CD4-positive, alpha-beta T cell treated with Interleukin-6 at 100 ng/mL for 8 hours (primary cell): ENCODE measurements at places on chromosomes 11 and 22.
A peak's percentile ranks its signal among the peaks of the same experiment; 100 is the strongest.

- DNase-seq = no peak
Observed at GRCh38 chr11:27933992-27934829, 173.7 kb downstream of the KIF18A start.

GRCh38 chr11:69799582-69799981 lies 19.6 kb downstream of the FGF3 start:
- no peak for DNase-seq

GRCh38 chr11:57834852-57835251 lies 73.2 kb downstream of the CTNND1 start:
- DNase-seq = no peak

- DNase-seq = no peak
Observed at GRCh38 chr11:68373815-68374501, 61.6 kb downstream of the LRP5 start.

GRCh38 chr11:60221692-60222091 lies 21.2 kb downstream of the MS4A4E start:
- no peak for DNase-seq

GRCh38 chr11:99020352-99021225 lies at the start of gene CNTN5:
TSS of gene CNTN5 (plus strand) at chr11:99020949.
- no peak for DNase-seq

DNA sequence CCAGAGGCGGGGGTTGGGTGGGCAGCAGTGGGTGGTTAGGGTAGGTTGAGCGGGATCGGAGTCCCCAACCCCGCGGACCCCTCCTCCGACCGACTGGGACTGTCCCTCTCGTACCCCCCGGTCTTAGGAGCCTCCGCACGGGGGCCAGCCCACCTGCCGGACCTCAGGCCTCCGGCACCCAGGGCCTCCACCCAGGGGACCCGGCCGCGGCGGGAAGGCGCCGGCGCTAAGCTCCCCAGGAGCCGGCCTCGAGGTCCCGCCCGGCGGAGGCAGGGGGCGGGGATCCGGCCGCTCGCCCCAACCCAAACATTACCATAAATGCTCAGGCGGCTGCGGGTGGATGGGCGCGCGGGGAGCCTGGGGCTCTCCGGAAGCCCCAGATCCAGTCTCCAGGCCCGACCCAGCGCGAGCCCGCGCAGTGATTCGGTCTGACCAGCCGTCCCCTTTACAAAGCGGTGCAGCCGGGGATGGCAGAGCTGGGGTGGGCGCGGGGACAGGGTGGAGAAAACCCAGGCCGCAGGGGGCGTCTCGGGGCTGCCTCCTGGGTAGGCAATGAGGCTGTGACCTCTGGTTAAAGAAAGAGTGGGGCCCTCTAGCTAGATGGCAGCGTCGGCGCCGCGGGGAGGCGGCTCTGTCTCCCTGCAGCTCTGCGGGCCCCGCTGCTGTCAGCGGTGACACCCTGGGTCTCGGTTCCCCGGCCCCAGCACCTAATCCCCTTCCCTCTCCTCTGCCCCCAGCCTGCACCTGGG lies 4.0 kb upstream of the MCAM start:
- DNase-seq = peak; percentile 40

- no peak for DNase-seq
Observed at GRCh38 chr11:119207415-119207960, 1.3 kb downstream of the CBL start.

DNA sequence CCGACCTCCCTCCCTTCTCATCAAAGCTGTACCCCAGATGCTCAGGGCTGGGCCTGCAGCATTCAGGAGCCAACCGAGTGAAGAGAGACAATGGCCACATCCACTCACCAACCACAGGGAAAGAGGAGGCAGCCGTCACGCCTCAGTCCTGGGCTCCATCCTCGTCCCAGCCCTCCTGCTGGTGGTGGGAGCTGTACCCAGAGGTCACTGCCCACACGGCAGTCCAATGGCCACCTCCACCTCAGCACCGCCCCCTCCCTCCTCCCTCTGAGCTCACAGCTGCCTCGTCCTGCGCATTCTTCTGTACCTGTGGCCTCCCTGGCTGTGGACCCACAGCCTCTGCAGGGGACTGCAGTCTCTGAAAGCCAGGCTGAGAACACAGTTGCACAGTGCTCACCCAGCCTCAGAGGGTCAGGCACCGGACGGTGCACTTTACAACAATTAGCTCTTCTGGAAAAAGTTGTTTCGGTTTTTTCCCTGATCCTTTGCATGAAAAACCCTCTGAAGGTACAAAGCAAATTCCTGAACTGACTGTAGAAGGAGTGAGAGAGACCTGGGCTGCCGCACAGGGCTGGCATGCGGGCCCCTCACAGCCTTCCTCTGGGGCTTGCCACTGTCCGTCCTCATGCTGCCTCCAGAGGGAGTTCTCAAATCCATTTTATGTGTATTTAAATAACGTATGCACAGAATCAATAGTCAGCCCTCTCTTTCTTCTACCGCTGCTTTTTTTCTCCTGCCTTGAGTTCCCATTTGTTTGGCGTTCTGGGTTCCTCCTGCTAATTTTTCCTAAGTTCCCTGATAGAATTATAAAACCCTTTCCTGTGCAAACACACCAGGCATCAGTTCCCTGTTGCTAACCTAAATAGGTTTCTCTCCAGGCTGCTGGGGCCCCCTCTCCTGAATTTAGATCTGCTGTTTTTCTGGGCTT lies 52.7 kb downstream of the PHF21B start:
- DNase-seq = no peak

GRCh38 chr22:49227670-49228069 lies 600.0 kb downstream of the BRD1 start:
- no peak for DNase-seq

DNA sequence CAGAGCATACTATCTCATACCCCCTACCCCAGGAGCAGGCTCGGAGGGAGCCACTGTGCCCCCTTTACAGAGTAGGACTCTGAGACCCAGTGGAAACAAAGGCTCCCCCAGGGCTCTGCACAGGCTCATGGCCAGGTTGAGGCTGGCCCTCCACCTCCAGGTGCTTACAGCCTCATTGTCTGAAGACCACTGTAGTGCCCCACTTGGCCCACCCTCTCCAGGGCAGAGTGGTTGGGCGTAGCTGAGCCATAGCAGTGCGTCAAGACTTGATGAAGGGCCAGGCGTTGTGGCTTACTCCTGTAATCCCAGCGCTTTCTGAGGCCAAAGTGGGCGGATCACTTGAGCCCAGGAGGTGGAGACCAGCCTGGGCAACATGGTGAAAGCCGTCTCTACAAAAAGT lies 1.7 kb downstream of the ANKRD13D start:
- DNase-seq = no peak

- DNase-seq = peak; percentile 83
Observed at GRCh38 chr11:119196833-119197483, 9.2 kb upstream of the CBL start.

- DNase-seq = no peak
Observed at GRCh38 chr11:118998822-118999221, 884 bp downstream of the CENATAC start.

DNA sequence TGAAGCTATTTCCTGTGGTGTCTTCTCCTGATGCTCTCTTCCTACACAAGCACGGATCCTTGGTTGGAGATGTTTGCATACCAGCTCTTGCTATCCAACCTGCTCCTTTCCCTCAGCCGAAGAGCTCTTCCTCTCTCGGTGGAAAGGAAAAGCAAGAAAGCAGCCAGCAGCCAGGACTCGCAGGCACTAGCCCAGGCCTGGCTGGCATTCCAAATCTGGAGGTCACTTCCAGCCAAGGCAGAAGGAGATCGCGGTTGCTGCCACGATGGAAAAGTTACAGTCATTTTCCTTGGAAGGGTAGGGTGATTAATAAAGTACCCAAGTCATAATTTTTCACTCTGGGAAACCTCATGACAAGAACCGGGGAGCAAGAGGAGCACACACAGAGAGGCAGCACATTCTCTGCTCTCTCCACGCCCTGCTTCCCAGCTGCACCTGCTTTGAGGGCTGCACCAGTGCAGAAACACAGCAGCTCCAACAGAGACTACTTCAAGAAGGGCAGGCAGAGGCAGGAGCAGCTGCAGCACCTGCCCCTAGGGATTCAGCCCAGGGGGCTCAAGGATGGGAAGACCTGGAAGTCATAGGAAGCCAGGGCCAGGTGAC lies 399.3 kb downstream of the CADM1 start:
- no peak for DNase-seq

GRCh38 chr11:128036556-128037093 lies 550.7 kb downstream of the ETS1 start:
- DNase-seq = no peak

DNA sequence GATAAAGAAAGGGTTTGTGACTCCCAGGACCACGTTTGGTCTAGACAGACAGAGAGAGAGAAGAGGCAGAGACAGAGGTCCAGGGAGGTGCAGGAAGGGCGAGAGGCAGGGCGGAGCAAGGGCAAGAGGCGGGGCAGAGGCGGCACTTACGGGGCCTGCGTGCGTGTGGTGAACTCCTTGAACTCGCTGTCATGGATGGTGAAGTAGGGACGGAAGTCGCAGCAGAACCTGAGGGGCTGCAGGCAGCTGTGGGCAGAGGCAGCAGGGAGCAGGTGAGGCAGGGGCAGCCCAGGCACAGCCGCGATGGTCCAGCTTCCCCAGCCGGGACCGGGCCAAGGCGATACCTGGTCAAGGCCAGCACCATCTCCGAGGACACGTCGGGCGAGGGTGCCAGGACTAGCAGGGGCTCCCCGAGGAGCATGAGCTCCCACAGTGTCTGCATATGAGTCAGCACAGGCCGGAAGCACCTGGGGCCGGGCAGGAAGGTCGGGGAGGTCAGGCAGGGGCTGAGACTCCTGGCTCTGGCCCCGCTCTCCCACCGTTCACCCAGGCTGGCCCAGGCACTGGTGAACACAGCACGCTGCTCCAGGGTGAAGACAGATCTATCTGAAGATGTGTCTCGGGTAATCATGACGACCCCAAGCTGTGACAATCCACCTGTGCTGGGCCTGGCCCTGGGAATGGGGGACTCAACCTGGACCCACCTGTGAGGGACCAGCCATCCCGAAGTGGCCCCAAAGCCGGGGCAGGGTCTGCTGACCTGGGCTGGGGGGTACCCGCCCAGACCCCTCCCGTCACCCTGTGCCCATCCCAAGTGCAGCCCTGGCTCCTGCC lies 7.2 kb upstream of the PLXNB2 start:
- peak; percentile 71 for DNase-seq

GRCh38 chr11:134468796-134469195 lies 56.8 kb upstream of the B3GAT1 start:
- no peak for DNase-seq

DNA sequence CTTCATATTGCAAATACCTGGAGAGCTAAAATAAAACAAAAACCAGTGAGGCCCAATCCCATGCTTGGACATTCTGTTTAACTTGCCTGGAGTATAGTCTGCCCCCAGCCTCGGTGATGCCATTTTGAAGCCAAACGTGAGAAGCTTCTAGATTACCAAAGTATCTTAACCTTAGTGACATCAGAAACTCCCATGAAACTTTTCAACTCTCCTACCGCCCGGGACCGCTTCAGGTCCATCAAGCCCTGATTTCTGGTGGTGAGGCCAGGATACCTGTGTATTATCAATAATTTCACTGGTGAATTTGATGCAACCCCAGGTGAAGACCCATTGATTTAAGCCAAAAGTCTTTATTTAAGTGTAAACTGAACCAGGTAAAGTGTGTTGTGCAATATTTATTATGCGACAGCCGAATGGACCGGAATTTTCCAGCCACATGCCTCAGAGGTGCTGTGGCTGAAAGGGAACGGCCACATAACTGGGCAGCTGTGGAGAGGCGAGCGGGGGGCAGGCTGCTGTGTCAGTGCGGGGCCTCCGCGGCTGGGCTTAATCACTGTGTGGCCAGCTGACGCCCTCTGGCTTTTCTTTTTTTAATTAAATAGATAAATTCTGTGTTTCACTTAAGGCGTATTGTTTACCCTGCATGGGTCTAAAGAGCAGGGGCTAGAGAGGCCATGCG lies 385.5 kb upstream of the B3GAT1 start:
- no peak for DNase-seq

GRCh38 chr11:95589893-95590612 lies 199.5 kb downstream of the FAM76B start:
- DNase-seq = no peak

DNA sequence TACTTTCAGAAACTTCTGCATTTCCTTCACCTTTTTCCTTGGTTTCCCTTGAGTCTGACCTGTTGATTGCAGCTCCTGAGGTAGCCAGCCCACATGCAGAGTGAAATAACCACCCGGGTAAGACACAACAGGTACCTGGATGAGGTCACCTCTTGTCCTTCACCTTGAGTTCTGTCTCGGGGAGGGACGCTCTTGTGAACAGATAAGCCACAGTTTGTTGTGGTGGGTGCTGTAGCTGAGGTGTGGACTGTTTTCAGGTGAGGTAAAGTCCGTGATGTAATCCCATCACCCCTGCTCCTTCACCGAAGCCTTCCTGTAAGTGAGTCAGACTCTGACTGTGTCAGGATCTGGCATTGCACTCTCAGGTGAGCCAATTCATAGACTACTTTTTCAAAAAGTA lies 183.1 kb downstream of the NAV2 start:
- DNase-seq = no peak

DNA sequence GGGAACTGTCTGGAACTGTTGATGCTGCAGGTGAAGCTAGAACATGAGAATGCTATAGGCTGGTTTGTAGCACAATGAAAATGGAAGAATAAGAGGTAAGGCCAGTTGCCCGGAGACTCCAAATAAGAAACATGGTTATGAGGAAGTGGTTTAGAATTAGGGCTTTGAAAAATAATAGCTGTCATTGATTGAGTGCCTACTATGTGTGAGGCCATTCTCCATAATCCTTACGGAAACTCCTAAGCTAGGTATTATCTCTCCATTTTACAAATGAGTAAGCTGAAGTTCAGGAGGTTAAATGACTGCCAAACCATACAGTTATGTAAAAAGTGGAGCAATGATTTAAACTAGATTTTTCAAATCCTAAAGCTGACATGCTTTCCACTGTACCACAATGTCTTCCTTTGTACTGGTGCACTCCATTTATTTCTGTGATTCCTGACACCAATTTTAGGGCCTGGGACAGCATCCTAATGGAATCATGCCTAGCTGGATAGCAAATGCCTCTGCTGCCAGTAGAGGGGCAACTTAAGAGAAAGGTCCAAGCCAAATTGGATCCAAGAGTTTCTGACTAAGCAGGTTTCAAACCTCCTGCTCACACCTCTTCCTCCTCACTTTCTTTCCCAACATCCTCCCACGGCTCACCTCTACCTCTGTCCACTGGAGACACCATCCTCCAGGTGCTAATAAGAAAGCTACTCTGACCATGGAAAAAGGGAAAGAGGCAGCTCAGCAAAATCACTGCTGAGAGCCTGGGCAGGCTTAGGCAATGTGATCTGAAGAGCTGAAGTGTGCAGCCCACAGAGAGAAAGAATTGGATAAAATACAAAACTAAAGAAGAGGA lies 46.9 kb upstream of the PICALM start:
- DNase-seq = no peak

DNA sequence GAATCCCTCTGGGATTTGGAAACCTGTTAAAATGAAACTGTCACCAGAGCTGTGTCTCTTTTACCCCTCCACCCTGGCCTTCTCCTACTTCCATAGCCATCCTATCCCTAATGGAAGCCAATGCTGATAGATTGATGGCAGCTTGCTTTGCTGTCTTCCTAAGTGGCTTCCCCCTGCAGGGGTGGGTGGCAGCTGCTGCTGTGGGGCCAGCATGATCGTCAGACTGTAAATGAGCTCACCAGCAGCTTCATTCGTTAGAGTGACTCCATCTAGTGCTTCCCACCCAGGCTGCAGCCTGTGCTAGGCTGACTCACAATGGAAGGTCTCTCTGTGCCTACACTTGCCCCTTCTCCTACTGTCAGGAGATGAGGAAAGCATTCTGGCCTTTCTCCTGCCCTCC lies 311.0 kb downstream of the BUD13 start:
- no peak for DNase-seq
